ENCODE measurements at places on chromosomes 11 and 22.

GRCh38 chr11:73158356-73159051 is 16.4 kb upstream of the FCHSD2 start:
- DNase-seq: no peak

- DNase-seq: no peak
These were observed 217.0 kb upstream of the PGR start for GRCh38 chr11:101346591-101346990.

DNA sequence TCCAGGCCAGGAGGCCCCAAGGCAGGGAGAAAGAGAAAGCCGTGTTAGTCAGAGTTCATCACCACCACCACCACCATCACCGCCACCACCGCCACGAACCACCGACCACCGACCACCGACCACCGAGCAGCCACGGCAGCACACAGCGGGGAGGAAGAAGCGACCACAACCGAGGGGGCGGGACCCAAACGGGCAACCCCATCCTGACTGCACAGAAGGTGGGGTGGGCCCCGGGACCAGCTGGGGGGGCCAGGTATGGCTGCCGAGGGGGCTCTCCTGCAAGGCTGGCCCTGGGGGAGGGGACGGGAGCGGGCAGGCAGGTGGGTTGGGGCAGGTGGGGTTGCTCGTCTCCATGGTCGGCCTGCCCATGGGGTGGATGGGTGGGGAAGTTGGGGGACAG is 34.2 kb downstream of the SYT7 start:
- DNase-seq: no peak

DNA sequence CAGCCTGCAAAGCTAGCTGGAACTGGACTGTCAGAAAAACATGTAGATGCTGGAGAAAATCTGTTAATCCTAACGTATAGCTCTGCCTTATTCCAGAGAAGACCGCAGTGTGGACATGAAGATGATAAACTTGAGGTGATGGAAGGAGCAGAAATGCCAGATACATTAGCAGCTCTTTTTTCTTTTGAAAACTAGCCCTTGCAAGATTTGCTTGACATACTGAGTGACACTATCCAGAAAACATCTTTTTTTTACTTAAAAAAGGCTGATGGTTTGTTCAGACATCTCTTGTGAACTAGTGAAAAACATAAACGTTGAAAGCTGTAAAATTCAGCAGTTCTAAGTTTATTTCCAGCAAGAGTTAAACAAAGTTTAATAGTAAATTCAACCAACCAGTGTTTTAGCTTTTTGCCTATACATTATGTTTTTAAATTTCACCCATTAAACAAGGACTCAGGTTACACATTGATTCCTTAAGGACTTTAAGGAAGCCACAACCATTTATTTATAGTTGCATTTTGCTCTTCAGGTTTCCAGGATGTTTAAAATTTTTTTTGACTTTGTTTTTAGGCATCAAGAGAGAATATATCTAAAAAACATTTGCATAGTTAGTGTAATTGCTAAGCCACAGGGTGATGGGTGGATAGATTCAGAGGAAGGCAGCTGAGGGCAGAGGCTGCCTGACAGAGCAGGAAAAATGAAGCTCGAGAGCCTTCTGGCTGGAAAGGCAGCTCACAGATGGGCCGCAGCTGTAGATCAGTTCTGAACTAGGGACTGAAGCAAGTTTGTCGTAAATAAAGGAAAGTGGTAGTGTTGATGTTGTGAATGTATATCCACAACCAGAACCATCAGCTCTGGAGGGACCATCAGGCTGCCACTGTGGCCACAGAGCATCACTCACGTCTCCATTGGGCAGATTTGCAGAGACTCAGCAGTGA is 9.5 kb downstream of the SNAP29 start:
- DNase-seq: no peak

DNA sequence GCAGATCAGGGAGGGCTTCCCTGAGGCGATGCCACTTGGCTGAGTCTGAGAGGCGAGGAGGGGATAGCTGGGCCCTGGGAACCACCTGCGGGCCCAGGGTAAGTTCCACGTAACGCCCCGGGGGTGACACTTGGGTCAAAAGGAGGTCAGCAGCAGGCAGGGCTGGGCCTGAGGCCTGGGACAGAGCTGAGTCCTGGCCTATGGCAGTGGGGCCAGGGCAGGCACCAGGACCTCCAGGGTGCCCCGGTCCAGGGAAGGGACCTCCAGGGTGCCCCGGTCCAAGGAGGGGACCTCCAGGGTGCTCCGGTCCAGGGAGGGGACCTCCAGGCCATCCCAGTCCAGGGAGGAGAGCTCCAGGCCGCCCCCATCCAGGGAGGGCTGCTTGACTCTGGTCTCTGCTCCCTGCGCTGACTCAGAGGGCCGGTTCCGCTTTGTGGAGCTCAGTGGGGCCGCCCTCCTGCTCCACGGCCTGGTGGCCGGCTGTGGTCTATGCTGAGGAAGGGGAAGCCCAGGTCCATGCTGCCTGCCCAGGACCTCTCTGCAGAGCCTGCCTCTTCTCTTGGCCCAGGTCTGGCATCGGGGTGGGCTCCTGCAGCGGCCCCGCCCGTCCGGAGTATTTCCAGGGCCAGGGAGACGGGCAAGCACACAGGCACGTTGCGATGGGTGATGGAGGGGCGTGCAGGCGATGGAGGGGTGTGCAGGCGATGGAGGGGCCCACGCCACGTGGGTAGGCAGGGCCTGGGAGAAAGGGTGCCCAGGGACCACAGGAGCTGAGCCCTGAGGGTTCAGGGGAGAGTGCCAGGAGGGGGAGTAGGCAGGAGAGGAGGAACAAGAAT is 19.5 kb upstream of the WNT7B start:
- DNase-seq: no peak

DNA sequence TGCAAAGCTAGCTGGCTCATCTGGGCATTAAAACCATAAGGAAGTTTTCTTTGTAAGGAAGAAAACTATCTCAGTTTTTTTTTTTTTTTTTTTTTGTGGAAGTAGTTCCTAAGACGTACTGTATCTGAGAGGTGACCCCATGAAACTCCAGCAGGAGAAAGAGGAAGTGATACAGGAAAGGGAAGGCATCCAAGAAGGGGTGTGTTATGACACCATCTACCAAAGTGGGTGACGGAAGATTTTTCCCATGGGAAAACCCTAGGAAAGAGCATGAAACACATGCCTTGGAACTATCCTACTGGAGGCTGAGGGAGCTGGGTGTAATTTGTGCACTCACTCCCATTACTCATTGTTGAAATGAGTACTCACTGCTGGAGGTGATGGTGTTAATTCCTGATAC is 63.8 kb upstream of the ARHGAP20 start:
- DNase-seq: no peak

DNA sequence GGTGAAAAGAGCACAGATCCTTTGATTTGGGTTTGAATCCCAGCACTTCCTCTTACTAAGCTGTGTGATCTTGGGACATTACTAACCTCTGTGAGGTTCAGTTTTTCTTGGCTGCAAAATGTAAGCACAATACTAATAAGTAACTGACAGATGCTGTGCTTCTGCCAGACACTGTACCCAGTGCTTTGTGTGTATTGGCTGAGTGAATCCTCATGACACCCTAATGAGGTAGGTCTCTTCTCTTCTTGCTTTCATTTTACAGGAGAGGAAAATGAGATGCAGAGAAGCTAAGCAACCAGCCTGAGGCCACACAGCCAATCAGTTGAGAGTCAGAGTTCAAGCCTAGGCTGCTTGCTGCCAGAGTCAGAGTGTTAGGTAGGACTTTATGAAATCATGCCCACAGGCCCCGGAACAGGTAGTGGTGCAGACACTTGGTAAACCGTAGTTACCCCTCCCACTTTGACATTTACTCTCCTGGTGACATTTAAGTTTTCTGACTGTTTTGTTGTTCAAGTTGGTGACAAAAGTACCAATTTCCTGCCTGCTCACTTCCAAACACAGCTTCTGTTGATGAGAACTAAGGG is 21.2 kb downstream of the PTPRJ start:
- no peak for DNase-seq

DNA sequence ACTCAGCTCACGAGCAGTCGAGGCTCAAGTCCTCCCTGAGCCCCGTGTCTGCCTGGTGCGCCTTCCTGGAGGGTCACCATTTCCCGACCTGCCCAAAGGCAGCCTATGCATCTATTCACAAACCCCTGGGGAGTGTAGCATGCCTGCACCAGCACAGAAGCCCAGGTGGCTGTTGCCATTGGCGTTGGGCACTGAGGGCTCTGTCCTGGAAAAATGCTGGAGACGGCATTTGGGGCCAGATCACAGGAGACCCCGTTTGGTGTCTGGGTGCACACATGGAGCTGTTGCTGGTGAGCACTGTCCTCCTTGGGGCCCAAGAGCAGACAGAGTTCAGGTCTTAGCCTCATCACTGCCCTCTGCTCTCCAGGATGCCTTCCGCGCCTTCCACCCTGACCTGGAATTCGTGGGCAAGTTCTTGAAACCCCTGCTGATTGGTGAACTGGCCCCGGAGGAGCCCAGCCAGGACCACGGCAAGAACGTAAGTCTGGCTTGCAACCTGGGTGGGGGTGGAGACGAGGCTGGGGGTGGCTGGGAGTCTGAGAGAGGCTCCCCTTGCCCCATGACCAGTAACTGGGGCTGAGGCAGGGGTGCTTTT is 9.4 kb downstream of the FADS2 start:
- no peak for DNase-seq

DNA sequence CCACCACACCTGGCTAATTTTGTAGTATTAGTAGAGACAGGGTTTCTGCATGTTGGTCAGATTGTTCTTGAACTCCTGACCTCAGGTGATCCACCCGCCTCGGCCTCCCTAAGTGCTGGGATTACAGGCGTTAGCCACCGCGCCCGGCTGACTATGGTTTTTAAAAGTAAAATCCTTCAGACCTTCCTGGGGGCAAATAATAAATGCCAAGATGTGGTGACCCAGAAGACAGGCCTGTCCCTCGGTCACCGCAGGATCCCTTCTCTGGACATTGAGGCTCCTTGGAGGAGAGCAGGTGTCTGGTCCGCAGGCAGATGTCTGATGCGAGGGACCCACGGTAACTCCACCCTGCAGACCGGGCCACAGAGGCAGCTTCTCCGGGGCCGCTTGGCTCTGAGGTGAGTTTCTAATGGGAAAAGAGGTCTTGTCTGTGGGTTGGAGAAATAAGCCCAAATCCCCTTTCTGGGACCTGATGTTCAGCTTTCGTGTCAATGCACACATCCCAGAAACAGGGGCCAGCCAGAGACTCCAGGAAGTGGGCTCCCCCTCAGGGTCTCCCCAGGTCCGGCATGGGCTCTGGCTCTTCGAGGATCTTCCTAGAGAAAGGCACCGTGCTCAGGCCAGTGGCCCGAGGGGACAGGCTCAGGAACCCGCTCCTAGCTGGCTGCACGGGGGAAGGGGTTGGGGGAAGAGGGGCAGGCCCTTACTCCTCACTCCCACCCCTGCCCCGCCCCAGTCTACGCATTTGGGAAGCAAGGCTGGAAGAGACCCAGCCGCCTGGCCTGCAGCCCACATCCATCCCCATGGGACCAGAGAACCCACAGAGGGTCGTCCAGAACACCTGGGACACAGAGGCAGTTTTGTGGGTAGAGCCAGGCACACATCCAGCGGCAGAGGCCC is 100.6 kb downstream of the WNT7B start:
- DNase-seq: no peak

DNA sequence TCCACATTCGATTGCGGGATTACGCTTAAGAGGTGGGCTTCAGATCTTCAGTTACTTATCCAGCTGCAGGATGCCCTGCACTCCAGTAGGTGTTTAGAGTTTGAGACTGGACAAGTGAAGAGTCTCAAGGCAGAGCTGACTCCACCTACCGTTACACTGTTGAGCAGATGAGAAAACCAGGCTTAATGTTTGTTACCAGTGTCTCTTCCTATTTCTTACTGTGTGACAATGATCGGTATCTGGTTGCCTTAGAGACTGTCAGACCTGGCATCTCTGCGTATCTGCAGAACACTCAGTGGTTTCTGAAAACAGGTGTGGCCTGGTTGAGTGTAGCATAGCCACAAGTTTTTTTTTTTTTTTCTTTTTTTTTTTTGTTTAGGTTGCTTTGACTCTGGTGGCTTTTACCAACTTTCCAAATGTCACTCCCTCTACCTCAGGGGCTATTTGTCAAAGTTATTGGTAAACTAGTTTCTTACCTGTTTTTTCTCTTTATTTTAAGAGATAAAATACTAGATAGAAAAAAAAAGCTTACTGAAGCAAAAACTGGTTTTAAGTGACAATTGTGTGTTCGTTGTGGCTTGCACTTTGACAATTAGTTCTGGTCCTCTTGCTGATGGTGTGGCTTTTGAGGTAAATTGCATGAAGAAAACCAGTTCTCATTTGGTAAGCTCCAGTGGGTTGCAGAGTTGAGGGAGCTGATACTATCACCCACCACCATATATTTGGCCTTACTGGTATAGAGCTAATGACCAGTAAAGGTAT is 284.8 kb downstream of the ETS1 start:
- no peak for DNase-seq

GRCh38 chr11:64089027-64089360 is 53.3 kb downstream of the FLRT1 start:
- DNase-seq: no peak

GRCh38 chr11:30342736-30343166 is 19.8 kb downstream of the ARL14EP start:
- no peak for DNase-seq

- DNase-seq: no peak
These were observed 5.0 kb downstream of the CD81 start for GRCh38 chr11:2382129-2382517.

DNA sequence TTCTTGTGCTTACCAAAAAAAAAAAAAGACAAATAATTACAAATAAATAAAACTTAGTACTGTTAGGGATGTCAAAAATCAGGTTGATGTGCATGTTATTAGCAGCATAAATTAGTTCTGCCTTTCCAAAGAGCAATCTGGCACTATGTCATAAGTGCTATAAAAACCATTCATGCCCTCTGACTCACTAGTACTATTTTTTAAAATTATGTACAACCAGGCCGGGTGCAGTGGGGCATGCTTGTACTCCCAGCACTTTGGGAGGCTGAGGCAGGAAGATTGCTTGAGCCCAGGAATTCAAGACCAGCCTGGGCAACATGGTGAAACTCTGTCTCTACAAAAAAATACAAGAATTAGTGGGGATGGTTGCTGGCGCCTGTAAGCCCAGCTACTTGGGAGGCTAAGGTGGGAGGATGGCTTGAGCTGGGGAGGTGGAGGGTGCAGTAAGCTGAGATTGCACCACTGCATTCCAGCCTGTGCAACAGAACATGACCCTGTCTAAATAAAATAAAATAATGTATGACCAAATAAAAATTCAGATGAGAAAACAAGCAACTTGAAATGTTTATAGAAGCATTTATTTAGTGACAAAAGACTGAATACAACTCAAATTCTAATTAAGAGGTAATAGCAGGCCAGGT is 25.3 kb downstream of the UEVLD start:
- DNase-seq: no peak

DNA sequence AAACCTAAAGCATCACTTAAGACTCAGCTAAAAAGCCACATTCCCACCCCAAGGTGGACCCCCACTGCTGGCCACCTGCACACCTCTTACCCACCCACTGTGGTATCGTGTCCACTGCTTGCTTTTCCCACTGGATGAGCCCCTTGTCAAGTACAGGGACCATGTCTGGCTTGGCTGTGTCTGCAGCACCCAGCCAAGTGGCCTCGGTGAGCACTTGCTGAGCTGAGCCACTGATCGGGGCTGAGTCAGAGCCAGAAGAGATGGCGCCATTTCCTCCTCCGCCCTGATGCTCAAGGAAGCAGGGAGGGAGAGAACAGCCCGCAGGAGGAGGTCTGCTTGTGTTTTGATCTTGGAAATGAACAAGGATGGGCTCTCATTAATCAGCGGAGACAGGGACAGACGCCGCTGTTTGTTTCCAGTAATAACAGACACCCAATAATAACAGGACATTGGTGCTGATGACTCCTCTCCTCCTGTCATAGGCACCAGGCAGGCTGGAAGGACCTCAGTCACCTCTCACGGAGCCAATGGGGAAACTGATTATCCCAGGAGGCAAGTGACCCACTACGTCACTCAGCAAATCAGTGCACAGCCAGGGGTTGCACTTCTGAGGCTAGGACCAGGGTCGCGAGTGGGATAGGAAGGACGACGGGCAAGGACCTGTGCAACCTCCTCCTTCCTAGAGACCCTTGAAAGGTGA is 85.2 kb upstream of the RTL6 start:
- no peak for DNase-seq

All from NCI-H524 treated with DMSO at 0.1 percent for 48 hours (cell line).